Naive B cell (primary cell): ENCODE measurements at places on chromosomes 3 and 15.

DNA sequence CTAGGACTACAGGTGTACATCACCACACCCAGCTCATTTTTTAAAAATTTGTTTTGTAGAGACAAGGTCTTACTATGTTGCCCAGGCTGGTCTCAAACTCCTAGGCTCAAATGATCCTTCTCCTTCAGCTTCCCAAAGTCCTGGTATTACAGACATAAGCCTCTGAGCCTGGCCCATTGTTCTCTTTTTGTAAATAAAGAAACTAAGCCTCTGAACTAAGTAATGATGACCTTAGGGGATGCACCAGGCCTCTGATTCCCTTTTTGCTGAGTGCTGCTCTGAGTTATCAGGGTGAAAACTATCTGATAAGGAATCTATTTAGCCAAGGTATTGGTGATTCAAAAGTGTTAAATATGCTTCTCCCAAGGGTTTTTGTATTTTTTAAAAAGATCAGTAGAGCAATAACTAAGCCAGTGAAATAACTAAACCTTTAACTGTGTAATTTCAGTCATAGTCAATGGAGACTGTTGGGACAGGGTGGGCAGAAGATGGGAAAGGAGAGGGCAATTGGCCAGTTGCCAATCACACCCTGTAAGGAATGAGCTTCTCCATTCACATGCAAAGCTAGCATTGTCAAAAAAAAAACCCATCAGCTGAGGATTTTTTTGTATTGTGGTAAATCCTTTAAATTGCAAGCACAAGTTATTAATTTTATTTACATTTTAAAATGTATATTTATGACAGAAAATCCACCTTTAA is 194.8 kb upstream of the PFN2 start:
- no peak for DNase-seq

GRCh38 chr3:193859195-193859594 is 266.2 kb downstream of the OPA1 start:
- no peak for DNase-seq

- DNase-seq: no peak
Observed at GRCh38 chr3:55191911-55192775, 264.3 kb upstream of the LRTM1 start.

DNA sequence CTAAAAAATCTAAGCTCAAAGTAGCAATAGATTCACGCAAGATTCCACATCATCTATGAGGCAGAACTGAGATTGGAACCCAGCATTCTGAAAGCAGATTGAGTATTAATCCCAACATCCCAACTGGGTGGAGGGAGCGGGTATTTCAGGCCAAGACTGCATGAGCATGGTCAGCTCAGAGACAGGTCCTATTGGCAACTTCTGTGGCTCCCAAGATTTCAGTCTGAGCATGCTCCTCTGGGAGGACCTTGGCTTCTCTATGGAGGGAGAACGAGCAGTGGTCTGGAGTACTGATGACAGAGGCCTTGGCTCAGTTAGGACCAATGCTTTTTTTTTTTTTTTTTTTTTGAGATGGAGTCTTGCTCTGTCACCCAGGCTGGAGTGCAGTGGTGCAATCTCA is 4.0 kb upstream of the ITGA11 start:
- DNase-seq: no peak

DNA sequence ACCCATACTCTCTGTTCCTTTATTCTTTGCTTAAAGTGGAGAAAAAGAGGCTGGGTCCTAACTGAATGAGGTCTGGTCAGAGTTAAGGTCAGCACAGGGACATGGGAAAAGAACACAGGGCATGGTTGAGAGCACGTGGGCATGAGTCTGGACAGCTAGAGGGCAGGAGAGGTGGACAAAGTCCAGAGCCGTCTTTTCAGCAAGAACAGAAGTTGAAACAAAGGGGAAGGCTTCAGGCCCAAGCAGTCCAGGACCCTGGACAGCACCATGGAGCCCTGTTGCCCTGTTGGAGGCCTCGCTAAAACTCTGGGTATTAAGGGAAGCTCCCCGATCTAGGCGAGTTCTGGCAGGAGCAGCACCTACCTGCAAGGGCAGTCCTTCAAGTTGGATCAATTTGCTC is 50.7 kb downstream of the XYLB start:
- no peak for DNase-seq

GRCh38 chr3:183779896-183780465 is 45.4 kb downstream of the MAP6D1 start:
- no peak for DNase-seq

GRCh38 chr3:149702691-149703441 is 45.0 kb upstream of the WWTR1 start:
- DNase-seq: no peak

DNA sequence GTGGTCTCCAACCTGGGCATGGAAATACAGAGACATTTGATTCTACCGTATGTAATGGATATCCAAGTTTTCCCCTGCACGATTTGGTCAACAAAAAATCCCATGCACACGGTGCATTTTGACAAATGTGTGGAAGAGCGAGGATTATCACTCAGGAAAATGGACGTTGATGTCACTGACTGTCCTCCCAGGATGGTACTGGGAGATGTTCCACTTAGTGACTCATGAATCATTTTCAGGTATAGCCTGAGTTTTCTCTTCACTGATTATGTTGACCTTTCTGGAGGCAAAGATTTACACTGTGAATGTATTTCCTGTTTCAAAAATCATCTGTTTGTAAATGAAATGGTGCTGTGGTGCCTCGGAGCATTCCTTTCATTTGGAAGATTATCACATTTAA is 596.7 kb upstream of the ADAMTS9 start:
- DNase-seq: no peak

GRCh38 chr3:107988460-107989175 is 102.2 kb downstream of the CD47 start:
- no peak for DNase-seq

- DNase-seq: no peak
Observed at GRCh38 chr3:30342318-30343060, 263.9 kb upstream of the TGFBR2 start.

DNA sequence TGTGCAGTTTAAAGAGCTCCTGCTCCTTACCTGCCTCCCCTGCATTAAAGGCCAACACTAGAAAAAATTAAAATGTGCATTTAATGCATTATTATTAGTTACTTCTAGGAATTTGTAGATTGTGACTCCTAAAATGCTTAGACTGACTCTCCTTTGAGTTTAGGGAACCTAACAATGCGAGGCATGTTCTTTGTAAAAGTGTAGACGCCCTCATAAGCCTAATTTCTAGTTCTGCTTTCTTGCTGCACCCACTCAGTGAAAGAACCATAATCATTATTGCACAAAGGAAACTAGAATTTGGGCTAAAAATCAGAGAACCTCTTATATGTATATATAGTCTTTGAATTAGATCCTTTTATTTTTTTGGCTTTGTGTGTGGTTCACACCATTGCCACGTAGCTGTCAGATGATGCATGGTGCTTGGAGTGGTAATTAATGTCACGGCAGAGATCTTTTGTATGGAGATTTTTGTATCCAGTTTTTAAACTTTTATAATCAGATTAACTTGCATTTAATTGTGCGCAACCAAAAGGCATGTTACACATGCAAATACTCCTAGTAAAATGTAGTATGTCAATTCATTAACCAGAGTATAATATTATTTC is 710 bp downstream of the ABHD10 start:
- peak; percentile 60 for DNase-seq

GRCh38 chr15:77097248-77097721 is 26.4 kb upstream of the TSPAN3 start:
- DNase-seq: no peak

GRCh38 chr3:135197246-135197645 is 402.2 kb downstream of the EPHB1 start:
- no peak for DNase-seq

GRCh38 chr15:67945131-67945530 is 105.3 kb upstream of the RNU6-1 start:
- no peak for DNase-seq

- no peak for DNase-seq
Observed at GRCh38 chr3:46624533-46624932, 12.2 kb downstream of the FAM240A start.

- DNase-seq: no peak
Observed at GRCh38 chr3:31137718-31138465, 243.4 kb upstream of the GADL1 start.

DNA sequence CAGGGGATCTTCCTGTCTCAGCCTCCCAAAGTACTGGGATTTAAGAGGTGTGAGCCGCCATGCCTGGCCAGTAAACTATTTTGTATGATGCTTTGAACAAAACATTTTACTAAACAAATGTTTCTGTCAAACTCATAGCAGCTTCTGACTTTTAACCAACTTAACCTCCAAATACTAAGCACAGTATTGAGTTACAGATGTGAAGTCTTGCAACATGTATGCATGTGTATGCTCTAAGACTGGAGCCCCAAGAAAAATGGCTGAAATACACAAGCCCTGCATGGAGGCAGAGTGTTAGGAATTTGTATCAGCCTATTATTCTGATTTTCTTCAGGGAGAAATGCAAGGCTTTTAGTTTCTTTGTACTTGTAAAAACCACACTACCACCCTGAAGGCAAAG is 137.1 kb downstream of the CBLB start:
- DNase-seq: no peak

DNA sequence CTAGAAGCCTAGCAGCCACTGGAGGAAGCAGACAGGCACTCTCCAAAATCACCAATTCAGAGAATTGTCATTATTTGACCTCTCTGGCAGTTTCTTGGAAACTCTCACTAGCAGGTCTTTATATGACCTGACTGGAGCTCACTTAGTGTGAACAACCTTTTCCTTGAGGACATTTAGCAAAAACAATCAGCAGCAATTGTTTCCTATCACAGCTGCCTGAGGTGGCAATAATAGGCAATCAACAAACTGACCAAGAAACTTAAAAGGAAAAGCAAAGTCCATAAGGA is 162.4 kb upstream of the STT3B start:
- no peak for DNase-seq

GRCh38 chr3:159938714-159939113 is 49.9 kb upstream of the IL12A start:
- no peak for DNase-seq

GRCh38 chr3:184360929-184361531 is 375 bp downstream of the CLCN2 start:
- no peak for DNase-seq

DNA sequence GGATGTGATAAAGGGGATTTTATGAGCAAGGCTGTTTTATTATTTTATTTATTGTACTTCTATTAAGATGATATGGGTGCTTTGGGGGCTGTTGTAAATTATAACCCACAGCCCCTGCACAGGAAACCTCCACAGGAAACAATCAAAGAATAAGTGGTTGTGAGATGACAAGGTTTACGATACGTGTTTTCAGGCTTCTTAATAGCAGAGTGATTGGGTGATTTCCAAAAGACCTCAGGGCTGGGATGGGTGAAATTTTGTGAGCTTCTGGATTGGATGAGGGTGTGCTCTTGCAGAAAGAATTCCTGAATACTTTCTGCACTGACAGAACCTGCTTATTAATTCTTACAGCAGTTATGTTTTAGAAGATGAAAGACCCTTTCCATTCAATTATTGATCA is 21.4 kb downstream of the CHL1 start:
- no peak for DNase-seq

DNA sequence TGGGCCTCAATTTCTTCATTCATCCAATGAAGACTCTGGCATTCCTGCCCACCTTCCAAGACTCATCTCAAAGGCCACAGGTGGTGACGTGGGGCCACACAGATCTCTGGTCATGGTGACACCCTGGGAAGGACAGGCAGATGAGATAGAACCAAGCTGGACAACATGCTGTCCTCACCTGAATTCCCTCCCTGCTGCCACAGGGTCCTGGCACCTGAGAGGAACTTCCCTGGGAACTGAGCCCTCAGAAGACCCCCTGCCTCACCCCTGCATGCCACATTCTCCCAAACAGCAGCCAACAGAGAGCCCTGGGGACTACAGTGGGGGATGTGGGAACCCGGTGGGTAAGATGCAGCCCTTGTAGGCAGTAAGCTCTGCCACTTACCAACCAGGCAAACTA is 10.7 kb downstream of the KLF15 start:
- DNase-seq: no peak

DNA sequence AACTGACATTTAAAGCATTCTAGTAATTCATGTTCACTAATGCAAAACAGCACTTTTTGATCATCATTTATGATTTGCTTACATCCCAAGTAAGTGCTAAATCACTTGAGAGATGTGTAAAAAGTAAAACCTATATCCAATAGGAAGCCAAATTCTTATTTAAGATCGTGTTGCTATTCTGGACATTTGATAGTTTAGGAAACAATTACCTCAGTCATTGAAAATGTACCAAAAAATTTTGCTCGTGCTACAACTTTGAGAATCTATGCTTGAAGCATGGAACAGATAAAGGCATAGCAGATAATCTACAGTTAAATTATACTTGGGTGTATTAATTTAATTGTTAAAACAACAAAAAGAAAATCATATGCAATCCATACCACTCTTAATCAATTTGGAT is 571.6 kb upstream of the NR2F2 start:
- DNase-seq: no peak

DNA sequence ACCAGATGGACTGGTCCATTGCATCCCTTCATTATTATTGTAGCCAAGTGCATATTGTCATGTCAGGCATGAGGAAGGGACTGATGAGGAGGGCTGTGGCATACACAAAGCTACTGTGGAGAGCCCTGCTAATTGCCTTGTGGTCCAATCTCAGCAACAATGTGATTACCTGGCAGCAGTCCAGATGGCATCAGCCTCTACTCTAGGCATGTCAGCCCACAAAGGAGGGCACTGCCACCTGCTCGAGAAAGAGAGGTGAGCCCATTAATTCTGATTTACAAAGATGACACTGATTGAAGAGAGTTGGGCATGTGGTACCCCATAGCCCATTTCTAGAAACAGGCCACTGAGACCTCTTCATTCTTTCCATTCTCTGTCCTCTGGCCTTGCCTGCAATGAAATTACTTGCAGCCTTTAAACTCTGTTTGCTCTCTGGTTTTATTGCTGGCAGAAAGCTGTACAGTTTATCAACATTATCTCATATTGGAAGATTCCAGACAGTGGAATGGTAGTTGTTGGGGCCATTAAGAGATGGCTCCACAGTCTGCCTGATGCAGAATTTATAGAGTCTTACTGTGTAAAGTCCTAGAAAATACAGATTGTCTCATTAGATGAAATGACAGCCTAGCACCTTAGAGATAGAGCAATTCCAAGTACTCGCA is 307.7 kb downstream of the ARPP21 start:
- no peak for DNase-seq
